ENCODE measurements at places on chromosomes 7 and 10.

- DNase-seq: no peak
Observed at GRCh38 chr7:132428247-132428919, 147.9 kb downstream of the PLXNA4 start.

GRCh38 chr7:1432411-1433082 lies 26.7 kb downstream of the MICALL2 start:
- no peak for DNase-seq

DNA sequence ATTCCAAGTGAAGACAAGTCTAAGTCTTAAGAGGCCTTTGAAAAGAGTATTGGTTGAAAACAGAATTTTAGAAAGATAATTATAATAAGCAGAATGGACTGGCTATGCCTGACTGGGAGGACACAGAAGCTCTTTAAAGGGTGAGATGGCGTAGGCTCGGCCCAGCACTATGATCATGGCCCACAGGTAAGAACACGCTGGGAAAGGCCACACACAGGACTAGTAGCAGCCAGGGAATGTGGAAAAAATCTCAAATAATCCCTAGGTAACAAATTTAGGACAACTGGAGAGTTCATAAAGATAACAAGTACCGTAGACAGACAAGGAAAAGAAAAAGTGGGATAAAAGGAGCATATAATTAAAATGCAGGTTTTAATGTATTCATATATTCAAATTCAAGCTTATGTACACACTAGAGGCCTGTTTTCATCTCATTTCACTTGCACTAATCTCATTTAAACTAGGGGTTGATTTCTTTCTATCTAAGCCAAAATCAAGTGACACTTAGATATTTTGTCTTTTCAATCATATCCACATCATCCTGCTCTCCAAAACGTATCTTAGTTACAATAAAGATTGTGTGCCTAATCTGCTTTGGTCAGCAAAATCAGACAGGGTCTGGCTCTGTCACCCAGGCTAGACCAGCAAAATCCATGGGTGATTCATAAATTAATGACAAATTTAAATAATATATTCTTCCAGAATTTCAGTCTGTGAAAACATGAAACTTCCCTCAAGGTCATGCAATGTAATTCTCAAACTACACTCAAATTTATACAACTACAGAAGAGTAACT lies 53.0 kb downstream of the EZH2 start:
- no peak for DNase-seq

DNA sequence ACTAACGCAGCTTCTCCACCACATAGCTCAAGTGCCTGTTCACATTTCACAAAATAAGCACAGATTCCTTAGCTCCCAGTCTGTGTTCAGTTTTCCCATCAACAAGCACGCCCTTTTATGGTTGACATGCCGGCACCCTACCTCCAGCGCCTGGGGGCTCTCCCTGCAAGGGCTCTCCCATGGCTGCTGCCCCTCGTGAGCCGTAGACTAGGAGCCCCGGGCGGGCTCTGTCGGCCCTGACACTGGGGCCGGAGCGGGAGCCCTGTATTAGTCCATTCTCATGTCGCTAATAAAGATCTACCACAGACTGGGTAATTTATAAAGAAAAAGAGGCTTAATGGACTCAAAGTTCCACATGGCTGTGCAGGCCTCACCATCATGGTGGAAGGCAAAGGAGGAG lies 34.0 kb upstream of the PRKAR1B start:
- no peak for DNase-seq

DNA sequence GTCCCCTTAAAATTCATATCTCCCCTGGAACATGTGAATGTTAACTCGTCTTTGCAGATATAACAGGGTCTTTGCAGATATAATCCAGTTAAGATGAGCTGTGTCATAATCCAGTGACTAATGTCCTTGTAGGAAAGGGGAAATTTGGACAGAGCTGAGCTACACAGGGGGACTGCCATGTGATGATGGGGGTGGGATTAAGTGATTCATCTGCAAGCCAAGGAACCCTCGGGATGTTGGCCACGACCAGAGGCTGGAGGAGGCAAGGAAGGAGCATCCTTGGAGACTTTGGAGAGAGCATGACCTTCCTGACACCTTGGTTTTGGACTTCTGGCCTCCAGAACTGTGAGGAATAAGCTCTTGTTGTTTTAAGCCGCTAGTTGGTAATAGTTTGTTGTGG lies 153.9 kb upstream of the PCBD1 start:
- no peak for DNase-seq

DNA sequence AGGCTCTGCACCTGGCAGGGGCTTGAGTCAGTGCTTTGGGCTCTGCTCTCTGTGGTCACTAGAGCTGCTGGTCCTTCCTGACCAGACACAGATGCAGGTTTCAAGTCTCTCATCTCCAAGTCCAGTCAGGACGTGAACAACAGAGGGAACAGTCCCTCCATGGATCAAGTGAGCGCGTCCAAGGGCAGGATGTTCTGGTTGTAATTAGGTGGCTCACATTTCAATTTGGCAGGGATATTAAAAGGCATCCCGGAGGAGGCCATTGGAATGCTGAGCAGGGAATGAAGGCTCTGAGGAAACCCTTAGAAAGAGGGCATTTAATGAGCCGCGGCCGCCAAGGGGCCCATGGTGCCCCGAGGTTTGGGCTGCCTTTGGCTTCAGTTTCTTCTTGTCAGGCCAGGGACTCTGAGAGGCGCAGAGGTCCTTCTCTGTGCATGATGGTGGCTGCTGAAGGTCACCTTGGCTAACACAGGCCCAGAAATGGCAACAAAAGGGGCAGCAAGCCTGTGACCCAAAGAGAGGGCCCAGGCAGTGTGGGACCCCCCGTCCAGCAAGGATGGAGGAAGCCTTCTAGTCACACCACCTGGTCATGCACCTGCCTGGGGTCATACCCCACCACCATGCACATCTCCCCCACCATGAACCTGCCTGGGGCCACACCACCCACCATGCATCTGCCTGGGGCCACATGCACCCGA lies 30.7 kb upstream of the INPP5A start:
- DNase-seq: no peak

GRCh38 chr10:71790749-71791440 lies 17.6 kb upstream of the VSIR start:
- DNase-seq: no peak

DNA sequence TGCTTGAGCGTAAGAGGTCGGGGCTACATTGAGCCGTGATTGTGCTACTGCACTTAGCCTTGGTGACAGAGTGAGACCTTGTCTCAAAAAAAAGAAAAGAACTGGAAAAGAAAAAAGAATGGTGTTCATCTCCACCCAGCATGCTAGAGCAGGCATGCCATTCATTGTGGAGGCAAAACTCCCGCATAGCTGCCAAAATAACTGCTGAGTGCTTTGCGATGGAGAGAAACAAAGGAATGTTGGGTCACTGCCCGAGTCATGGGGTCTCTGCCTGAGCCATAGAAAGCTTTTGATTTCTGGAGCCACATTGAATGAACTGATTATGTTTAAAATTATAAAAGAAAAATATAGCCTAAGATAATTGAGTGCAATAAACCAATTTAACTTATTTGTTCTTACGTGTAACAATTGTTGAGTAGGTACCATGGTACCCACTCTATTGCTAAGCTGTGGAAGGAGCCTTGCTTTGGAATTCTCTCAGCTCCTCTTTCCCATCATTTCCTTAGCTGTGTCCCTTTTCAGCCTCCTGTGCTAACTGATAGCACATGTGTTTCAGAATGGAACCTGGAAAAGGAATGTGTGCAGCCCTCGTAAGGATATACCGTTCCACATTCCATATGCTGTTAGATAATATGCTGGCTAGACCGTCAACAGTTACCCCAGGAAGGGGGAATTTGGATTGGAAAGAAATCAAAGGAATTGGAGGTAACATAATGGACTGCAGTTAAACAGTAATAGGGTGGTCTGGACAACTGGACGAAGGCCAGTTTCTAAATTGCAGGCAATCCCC lies 99.0 kb downstream of the KIAA1217 start:
- no peak for DNase-seq

- peak; percentile 3 for DNase-seq
Observed at GRCh38 chr7:81846398-81846797, 76.6 kb upstream of the HGF start.

Measured in glomerular endothelial cell (primary cell).